Muscle of arm (tissue), 14 donors: ENCODE measurements at places on chromosomes 2 and 18. TPM values are rescaled to one million over a fixed set of nuclear protein-coding genes. Genes with fewer than 3 reads are reported as not detected.

GRCh38 chr2:26395394-26395793, 6.3 kb upstream of the DRC1 start:
- DNase-seq = no peak

GRCh38 chr2:75596784-75597183, 36.0 kb upstream of the EVA1A start:
- DNase-seq = no peak

DNA sequence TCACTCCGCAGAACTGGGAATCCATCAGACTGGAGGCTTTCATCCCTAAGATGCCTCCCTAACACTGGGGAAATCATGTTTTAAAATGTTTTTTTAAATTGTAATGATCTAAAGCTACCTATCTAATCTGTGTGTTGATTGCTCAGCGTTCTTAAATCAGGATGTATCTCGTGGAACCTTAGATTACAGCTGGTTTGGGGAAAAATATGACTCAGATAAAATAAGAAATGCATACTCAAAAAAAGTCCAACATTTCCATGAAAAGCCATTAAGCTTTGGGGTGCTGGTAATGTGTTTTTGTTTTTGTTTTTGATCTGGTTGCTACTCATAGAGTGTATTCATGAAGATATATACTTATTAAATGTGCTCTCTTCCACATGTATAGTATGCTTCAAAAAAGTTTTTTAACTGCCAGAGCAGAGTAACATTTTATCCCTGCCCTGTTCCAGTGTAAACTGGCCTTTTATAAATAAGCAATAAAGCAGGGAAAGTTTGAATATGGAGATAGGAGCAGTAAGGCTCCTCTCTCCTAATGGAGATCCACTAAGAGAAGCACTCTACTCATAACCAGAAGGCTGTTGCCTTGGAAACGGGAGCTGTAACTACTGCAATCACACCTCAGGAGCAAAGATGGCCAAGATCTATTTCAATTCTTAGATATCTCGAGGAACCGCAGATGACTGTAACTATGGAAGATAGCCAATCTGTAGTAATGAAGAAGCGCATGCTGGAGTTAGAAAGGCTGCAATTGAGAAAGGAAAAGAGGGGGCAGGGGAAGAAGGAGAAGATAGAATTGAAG, 41.6 kb downstream of the ANKRD44 start:
- no peak for DNase-seq

The PPIG gene
- polyA plus RNA-seq = 55.9 TPM

GRCh38 chr2:66443979-66444861, 9.3 kb downstream of the MEIS1 start:
- peak; percentile 45 for DNase-seq

DNA sequence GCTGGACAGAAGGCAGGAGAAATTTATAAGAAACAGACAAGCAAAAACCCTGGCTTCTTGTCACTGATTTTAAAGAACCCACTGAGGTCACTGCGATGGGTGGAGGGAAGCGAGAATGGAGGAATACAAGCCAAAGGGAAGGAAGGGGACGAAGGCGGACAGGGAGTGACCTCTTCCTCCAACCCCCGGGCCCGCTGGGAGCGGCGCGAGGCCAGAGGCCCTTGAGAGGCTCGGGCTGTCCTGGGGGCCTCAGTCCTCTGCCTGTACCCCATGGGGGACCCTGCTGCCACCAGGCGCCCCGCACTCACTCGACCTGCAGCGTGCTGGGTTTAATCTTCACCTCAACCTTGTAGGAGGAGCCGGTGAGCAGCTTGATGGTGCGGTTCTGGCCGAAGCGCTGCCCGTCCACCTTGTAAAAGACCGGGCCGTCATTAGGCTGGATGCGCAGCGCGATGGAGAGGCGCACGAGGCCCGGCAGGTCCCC, 793 bp downstream of the CNRIP1 start:
- no peak for DNase-seq

The ACMSD gene
- polyA plus RNA-seq = 0.82 TPM

- DNase-seq = no peak
Measured at GRCh38 chr2:187369471-187369870, 78.6 kb downstream of the CALCRL start.

GRCh38 chr2:121881038-121881437, 125.6 kb downstream of the TSN start:
- no peak for DNase-seq

GRCh38 chr2:56749152-56749752, 565.5 kb downstream of the CCDC85A start:
- peak; percentile 18 for DNase-seq

- DNase-seq = no peak
Measured at GRCh38 chr2:29269095-29269764, 154.0 kb downstream of the CLIP4 start.
